GM18507 (cell line): ENCODE measurements at places on chromosomes 7 and 10.

- no peak for DNase-seq
Observed at GRCh38 chr10:91613411-91614187, 19.3 kb downstream of the PPP1R3C start.

GRCh38 chr10:69715156-69715898 is 85.3 kb downstream of the FAM241B start:
- DNase-seq: no peak

- no peak for DNase-seq
Observed at GRCh38 chr7:138951953-138952352, 29.2 kb downstream of the KIAA1549 start.

DNA sequence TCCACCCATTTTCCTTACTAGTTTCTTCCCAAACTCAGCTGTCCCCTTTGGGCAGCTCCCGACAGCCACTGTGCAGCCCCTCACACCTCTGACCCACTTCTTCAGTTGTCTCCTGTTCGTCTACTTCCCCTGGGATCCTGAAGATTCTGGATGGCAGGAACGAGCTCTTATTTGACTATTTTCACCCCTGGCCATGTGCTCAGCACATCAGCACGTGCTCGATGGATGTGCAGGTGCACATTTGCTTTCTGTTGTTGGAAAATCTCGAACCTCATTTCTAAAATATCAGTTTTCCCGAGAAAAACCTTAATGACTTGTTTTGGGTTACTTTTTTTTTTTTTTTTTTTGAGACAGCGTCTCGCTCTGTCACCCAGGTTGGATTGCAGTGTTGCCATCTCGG is 31.8 kb upstream of the RBM33 start:
- DNase-seq: no peak

DNA sequence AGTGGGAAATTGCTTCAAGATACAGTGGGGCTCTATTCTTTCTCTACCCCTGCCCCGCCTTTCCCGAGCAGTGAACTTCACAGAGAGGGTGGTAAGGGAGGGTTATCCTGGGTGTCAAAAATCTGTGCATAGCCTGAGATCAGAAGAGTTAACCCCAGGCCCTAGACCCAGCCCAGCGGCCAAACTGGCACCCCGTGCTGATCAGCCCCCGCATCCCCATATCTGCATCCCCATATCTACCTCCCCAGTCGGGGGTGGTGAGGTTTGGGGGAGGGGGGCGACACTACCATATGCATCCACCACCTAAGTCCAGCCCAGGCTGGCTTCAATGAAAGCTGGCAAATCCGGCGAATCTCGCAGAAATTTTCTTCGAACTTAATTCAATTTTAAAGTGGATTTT is 7.0 kb upstream of the DLX6 start:
- no peak for DNase-seq

GRCh38 chr10:133328358-133329343 is 8.0 kb downstream of the CALY start:
- DNase-seq: no peak

DNA sequence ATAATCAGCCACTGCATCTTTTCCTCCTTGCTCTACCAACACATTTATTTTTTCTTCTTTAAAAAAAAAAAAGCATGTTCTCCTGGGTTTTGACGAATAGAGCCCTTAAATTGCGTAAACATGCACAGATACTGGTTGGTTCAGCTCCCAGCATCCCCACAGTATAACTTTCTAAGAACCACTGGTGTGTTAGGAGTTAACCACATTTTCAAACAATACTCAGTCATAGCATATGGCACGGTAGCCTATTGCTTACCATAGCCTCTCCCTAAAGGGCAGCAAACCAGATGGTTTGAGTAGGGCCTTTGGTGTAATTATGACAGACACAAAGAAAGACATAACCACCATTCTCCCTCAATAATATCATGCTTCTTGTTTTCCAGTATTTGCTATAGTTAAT is 145.0 kb downstream of the LRRC4 start:
- no peak for DNase-seq

DNA sequence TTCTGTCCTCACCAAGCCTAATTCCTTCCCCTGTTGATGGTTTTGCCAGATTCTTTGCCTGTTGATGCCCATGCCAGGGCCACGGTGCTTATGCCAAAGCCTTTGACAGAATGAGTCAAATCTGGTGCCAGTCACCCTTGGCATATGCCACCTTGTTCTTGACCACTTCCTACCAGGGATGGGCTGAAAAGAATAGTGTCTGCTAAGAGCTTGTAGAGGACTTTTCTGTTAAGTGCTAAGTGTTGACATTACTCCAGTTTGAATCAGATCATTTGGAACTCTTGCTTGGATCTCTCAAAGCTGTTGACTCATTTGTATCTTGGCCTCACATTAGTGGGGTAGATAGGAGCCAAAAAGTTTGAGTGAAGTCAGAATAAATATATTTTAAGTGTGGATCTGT is 661.2 kb downstream of the AUTS2 start:
- no peak for DNase-seq

DNA sequence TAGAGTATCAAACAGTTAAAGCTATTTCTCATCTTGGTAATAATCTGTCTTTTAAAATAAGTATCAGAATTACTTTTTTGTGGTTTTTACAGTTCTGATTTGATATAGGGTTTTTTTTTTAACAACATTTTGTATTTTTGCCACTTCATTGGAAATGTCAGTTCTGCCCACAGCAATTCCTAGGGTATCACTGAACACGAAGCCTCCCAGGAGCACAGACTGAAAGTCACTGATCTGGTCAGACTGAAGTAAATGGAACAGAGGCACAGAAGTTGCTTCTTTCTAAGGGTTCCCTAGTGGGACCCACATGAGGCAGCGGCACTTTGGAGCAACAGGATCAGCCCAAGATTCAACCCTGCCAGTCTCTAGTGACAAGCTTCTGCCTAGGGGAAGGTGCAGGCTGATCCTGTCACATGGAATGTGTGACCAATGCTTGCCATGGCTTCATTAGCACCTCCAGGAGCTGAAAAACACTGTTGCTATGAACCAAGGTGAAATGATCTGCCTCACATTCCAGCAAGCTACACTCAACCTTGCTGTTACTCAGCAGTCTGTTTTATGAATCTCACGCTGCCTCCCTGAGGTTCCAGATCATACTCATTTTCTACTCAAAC is 273.4 kb upstream of the CSTF2T start:
- no peak for DNase-seq
